AG20443 (cell line): ENCODE measurements at places on chromosomes 5 and 9.
A peak's percentile ranks its signal among the peaks of the same experiment; 100 is the strongest.

DNA sequence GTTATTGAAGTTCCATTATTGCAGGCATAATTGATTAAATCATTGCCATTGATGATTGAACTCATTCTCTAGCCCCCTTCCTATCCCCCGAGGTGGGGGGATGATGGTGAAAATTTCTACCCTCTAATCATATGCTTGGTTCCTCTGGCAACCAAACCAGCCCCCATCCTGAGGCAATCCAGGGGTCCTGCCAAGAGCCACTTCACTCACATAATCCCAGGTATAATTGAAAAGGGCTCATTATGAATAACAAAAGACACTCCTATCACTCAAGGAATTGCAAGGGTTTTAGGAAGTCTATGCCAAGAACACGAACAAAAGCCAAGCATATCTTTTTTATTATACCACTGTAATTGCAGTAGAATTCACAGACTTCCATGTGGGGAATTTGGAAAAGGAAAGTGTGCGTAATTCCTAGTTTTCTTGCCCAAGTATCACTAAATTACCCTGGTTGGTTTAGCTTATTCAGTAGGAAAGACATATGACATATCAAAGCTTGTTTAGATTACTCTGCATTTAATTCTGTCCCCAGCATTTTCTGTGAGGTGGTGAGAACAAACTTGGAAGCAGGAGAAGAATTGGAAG, 130.7 kb upstream of the TAF11L2 start:
- DNase-seq = no peak

GRCh38 chr9:116450378-116451139, 236.5 kb upstream of the TRIM32 start:
- no peak for DNase-seq

DNA sequence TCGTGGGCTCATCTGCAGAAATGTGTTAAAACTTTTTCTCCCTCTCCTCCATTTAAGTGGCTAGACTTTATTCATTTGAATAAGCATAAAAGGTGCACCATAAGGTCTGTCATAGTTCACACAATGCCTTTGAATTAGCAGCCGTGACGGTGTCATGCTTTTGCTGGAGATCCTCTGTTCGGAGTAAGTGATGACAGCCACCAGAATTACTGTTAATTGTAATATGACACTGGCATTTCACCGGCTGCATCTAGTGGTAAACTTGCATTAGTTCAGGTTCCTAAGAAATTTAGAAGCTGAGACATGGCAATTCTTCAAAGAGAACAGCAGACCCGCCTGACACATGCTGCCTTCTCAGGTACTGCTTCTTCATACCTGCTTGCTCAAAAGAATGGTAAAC, 241.7 kb downstream of the EBF1 start:
- no peak for DNase-seq

GRCh38 chr9:5848372-5848882, 15.5 kb upstream of the ERMP1 start:
- no peak for DNase-seq

DNA sequence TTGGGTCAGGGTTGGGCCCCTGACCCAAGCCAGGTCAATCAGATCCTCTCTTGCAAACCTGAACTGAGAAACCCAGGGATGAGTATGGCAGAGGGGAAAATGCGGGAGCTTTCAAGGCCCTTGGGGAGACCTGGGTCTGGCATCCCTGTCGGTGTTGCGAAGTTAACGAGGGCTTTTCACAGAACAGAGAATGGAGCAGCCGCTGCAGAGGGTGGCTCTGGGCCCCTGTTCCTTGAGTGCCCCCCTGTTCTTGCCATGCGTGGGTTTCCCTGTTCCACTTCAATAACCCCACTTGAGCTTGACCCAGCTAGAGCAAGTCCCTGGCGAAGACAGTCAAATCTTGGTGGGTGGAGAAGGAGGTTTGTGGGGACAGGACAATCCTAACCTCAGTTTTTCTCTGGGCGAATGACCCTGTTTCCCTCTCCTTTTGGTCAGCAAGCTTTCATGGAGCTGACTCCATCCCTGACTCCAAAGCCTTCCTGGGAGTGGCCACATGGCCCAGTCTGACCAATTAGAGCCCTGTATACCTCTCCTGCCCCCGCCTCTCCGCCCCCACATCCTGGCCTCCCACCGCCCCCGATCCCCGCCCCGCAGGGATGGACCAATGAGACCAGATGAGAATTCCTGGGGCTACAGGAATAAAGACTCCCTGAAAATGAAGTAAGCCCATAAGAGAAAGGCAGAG, 2.9 kb upstream of the VDAC1 start:
- peak; percentile 54 for DNase-seq

- no peak for DNase-seq
These were observed 20.3 kb downstream of the QSOX2 start for GRCh38 chr9:136225366-136225747.

- DNase-seq = no peak
These were observed 1.1 kb downstream of the FAXDC2 start for GRCh38 chr5:154849264-154849785.

DNA sequence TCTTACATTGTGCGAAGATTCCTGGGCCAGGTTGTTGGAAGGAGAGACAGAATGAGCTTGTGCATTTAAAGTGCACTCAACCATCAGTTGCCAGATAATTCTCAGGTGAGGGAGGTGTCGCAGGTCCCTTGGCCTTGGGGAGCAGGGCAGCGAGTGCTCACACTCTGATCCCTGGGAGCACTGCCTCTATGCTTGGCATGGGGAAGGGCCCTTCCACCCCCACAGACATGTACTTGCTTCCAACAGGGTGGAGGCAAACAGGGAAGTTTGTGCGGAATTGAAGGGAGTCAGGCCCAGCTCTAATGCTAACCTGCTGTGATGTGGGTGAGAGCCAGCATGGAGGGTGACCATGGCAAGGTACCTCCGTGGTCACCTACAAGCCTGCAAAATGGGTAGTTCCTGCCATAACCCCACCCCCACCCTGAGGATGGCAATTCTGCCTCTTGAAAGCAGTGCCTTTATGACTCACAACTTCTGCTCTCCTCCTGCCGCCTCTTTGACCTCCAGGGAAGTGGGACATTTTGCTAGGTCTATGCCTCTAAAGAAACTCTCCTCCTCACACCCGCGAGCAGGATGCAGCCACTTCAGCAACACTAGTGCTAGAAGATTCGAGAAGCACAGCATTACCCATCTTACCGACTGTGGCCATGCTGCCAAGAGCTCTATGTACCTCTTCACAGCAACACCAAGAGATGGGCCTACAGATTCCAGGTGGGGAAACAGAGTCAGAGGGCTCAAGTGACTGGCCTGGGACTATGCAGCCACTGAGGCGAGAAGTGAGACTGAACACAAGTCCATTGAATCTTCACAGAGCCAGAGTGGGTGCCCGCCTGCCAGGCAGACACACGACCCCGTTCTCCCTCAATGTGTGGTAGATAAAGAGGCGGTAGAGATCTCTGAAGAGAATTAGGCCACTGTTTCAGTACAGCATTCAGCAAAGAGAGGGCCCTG, 22.1 kb upstream of the SLC25A51 start:
- DNase-seq = peak; percentile 35

- DNase-seq = peak; percentile 90
These were observed 42.5 kb upstream of the ROR2 start for GRCh38 chr9:91992461-91993041.

GRCh38 chr5:55699041-55699688, 13.0 kb downstream of the SLC38A9 start:
- no peak for DNase-seq

DNA sequence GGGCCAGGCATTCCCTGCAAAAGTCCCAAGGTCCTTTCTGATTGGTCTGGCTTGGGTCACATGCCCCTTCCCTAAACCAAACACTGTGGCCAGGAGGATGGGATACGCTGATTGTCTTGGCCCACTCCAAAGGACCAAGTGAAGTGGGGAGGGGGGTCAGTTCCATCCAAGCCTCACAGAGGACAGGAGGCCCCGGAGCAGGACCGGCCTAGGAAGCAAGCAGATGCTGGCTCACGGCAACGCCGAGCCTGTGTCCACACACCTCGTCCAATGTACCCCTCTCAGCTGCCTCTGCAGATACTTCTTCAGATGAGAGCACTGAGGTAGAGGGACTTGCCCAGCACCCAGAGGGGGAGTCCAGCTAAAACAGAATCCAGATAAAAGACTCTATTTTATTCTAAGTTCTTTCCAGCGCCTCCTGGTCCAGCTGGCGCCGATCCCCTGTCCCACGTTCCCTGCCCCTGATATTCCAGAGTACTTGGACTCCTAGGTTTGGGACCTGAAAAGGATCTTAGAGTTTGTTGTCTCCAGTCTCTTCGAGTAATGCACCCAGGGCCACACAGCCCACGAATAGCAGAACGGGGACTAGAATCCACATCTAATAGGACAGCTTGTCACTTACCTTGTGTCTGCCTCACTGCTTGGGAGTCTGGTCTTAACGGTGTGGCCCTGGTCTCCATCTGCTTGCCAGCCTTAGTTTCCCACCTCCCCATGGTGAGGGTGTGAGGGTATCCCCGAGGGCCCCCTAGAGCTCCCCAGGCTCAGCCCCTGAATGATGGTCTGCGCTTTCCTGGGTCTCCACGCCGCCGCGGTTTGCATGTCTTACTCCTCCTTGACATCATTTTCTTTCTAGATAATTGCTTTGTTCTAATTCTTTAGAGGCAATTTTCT, 72.4 kb upstream of the UNC5A start:
- DNase-seq = no peak

DNA sequence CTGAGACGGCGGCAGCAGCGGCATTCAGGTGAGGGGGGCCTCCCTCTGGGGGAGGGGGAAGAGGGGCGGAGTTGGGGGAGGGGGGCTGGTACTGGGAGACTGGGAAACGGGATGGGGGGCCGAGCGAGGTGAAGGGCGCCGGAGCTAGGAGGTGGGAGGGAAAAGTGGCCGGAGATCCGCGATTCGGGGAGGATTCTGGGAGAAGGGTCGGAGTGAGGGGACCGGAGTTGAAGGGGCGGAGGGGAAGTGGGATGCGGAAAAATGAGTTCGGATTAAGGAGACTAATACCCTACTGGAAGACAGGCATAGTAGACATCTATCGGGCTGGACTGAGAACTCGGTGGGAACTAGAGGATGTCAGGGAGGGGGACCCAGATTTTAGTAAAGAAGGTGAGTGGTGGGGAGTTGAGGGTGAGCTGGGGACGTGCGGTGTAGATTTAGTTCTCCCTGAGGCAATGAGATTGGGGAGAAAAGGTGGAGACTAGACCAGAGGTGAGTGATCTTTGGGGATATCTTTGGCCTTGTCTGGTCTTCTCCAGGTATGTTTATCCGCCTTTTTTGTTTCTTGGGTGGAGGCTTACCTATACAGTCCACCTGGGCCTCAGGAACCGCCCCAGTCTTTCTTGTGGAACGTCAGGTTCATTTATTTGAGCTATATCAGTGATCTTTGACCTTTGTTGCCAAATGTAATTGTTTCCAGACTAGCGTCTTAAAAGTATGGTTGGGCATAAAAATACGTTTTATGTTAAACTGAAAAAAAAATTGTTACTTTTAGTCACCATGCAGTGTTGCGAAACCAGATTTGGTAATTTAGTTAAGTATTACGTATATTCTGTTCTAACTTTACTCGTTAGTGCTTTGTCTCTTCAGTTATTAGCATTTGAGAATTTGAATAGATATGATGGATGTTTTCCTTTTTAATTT, 632 bp downstream of the UBAP1 start:
- peak; percentile 31 for DNase-seq
